ENCODE measurements at places on chromosomes 1 and 21. TPM values are rescaled to one million over a fixed set of nuclear protein-coding genes. Genes with fewer than 3 reads are reported as not detected.

RAB42 gene
- polyA plus RNA-seq, result 3.2 TPM

CYP4Z1 gene
- polyA plus RNA-seq, result 0.23 TPM

GIPC2 gene
- polyA plus RNA-seq, result 23.5 TPM

CD84 gene
- 1.6 TPM for polyA plus RNA-seq

MMEL1 gene
- polyA plus RNA-seq, result 1.9 TPM

CLCA1 gene
- polyA plus RNA-seq, result not detected

PGLYRP4 gene
- not detected for polyA plus RNA-seq

LAMC1 gene
- polyA plus RNA-seq, result 303 TPM

KTI12 gene
- polyA plus RNA-seq, result 6.4 TPM

SHE gene
- polyA plus RNA-seq, result 13.1 TPM

MFAP2 gene
- 170 TPM for polyA plus RNA-seq

HDGF gene
- 286 TPM for polyA plus RNA-seq

BMP8A gene
- polyA plus RNA-seq, result 0.67 TPM

BCAR3 gene
- 26.1 TPM for polyA plus RNA-seq

RGS1 gene
- polyA plus RNA-seq, result 2.0 TPM

KPRP gene
- not detected for polyA plus RNA-seq

DAB1 gene
- polyA plus RNA-seq, result 6.3 TPM

AVPR1B gene
- polyA plus RNA-seq, result 0.86 TPM

KRTAP19-4 gene
- not detected for polyA plus RNA-seq

PTAFR gene
- polyA plus RNA-seq, result 3.9 TPM

ASPM gene
- polyA plus RNA-seq, result 22.1 TPM

GRCh38 chr1:46158312-46159281, 16.3 kb upstream of the TSPAN1 start:
- DNase-seq, result no peak

DNA sequence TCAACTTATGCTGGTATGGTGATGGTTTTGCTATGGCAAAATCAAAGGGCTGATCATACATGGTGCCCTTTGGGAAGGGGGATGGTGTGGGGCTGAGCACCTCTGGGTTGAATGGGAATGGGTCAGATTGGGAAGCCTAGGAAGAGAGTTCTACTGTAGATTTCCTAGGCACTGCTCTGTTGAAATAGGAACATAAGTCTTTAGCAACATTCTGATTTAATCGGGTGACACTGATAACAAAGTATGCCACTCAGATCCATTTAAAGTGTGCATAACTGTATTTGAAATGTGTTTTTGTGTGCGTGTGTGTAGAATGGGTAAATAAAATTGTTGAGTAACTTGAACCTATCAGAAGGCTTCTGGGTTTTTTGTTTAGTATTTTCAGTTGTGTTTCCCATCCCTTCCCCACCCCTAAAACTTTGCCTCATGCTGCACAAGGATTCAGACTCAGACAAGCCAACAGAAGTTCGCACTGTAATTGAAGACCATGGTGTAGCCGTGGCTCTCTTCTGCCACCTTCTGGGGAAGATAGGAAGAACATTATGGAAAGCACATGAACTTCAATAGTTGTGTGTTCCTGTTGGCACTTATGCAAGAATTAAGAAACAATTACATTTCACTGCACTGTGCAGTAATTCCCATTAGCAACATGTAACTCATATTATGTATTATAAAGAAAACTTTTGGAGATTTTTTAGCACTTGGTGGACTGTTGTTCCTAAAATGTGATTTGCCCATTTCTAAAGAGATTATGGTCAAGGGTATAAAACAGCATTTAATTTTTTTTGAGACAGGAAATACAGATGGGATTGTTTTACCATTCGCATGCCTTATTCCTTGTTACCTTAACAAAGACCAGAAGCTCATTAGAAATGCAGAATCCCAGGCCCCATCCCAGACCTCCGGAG, 10.9 kb upstream of the C4BPB start:
- DNase-seq, result peak; percentile 81

- DNase-seq, result no peak
Observed at GRCh38 chr1:197481101-197481500, 213.0 kb downstream of the CRB1 start.

- no peak for DNase-seq
Observed at GRCh38 chr21:38773099-38774061, 32.3 kb upstream of the ETS2 start.

- no peak for DNase-seq
Observed at GRCh38 chr1:113320972-113321680, 69.2 kb upstream of the MAGI3 start.

- no peak for DNase-seq
Observed at GRCh38 chr1:168092566-168093355, 44.0 kb downstream of the GPR161 start.

GRCh38 chr1:19682257-19682656, 17.6 kb downstream of the HTR6 start:
- no peak for DNase-seq

DNA sequence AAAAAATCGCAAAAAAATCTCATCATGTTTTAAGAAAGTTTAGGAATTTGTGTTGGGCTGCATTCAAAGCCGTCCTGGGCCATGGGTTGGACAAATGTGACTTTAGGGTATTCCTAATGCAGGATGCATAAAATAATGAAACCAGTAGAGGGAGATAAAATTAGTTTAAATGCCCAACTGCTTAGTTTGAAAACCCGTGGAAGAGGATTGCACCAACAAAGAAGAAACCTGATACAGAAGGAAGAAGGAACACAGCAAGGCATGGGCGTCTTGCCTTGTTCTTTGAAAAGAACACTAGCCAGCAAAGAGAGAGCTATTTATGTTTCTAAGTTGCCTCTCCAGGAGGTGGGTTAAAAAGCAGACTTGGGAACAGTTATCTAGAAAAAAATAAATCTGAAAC, 37.9 kb downstream of the WDR3 start:
- DNase-seq, result no peak

DNA sequence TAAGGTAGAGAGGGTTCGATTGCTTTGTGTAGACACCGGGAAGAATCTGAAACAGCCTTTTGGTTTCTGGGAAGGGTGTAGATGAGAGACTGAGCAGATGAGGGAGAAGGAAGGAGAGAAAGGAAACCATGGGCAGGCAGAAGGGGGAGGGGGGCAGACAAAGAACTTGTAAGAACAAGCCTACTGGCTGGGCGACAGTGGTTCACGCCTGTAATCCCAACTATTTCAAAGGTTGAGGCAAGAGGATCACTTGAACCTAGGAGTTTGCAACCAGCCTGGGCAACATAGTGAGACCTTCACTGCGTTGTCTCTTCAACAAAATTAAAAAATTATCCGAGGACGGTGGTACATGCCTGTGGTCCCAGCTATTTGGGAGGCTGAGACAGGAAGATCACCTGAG, 106.2 kb downstream of the TM2D1 start:
- DNase-seq, result no peak

DNA sequence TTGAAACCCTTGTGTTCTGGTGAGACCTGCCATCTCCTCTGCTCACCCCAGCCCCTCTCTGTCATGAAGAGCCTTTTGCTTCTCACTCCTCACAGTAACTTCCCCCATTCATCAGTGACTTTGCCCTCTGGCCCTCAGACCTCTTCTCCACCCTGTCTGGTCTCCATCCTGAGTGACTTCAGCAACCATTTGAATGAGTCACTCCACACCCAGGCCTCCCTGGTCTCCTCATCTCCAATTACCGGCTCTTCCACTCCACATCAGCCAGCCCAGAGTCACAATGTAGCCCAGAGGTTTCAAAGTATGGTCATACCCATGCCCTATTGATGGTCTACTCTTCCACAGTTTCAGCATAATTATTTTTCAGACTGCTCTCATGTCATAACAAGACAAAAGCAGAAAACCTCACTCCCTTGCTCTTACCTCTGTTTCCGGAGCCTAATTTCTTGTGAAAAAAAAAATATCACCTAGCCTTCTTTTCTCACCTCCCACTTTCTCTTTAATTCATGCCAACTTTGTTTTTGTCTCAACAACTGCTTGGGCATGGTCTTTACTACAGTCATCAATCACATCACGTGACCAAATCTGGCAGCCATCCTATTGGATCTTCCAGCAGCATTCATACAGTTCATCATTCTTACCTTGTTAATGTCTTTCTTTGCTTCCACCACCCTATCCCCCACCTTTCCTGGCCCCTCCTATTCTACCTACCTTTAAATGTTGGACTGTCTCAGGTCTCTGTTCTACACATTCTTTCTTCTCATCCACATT, 35.6 kb upstream of the NEK7 start:
- no peak for DNase-seq

- no peak for DNase-seq
Observed at GRCh38 chr1:98330224-98330623, 331.3 kb upstream of the SNX7 start.

DNA sequence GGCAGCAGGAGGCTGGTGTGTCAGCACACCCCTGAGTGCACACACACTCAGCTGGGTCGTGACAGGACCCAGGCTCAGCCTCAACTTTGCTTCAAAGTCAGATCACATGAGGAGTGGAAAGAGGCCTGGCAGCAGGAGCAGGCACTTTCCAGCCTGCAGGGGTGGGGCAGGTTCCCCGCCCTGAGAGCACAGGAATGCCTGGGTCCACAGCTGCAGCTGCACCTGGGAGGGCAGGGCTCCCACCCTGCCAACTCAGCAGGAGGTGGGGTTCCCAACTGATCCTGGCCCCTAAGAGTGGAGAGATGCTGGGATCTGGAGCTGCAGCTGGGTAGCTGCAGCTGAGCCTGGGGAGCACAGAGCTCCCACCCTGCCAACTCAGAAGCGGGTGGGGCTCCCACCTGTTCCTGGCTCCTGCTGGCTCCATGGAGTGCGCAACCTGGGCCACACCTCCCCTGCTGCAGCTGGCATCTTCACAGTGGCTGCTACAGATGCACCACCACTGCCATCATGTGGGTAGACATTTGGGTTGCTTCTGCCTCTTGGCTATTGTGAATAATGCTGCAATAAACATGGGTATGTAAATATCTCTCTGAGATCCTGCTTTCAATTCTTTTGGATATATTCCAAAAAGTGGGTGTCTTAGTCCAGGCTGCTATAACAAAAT, 415.4 kb downstream of the TTLL7 start:
- DNase-seq, result no peak

DNA sequence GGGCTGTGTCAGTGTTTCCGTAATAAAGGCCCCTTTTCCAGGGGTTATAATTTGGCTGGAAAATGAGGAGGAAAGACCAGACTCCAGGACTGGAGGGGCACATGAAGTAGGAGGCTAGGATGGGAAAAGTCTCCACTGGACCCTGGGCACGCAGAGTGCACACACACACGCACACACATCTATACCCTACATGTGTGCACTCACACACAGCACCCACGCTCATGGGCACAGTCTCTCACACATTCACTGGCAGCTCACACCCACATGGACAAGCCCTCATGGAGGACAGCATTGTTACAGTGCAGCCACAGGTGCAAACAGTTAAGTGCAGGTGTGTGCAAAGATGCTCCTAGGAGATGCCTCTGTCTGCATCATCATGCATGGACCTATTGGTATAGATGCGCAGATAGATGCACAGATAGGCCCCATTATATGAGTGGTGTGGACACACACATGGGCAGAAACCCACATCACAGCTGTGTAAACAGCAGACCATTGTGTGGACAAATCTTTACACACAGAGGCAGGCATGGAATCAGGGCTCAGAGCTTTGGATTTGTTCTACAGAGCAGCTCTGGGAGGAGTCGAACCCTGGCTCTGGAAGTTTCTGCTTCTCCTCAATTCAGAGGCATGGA, 9.1 kb upstream of the RUNX3 start:
- no peak for DNase-seq

DNA sequence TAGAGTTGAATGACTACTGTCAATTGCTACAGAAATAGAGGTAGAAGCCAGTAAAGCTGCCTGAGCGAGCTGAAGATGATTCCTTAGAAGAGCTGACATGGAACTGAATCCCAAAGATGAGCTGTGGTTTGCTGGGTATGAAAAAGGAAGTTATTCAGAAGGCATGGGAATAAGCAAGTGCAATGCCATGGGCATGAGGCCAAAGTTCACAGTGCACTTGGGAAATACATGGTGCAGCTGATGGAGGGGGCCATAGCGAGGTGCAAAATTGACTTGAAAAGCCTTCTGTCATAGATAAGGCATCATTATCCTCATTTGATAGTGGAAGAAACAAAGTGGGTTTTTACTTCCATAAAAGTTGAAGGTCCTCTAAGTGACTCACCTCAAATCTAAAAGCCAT, 88.6 kb downstream of the NEK7 start:
- no peak for DNase-seq

- DNase-seq, result no peak
Observed at GRCh38 chr1:55724551-55725325, 509.6 kb upstream of the USP24 start.

DNA sequence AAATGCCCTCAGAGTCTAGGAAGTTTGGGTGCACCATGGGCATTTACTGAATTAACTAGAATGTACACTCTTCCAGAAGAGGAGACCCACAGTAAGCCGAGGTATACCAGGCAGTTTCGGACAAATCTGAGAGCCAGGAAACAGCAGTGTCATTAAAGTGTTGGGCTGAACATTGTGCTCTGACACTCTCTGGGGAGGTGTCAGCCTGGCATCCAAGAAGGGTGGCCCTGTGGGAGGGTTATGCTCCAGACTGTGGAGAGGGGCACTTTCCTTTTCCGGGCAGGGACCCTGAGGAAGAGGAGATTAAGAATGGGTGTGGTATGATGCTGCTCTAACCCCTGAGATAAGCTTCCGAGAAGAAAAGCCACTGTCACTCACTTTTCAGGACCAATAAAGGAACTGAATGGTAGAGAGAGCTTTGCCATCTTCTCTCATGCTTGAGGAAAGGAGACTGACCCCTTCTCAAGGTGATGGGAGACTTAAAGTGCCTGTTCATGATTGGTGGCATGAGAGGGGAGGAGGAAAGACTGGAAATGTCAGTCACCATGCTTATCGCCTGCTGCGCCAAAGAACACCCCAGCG, 98.2 kb downstream of the UCK2 start:
- no peak for DNase-seq

GRCh38 chr1:192660613-192661012, 24.7 kb downstream of the RGS13 start:
- DNase-seq, result no peak

All from right renal pelvis (tissue), 4 donors.